ENCODE measurements at places on chromosomes 6 and 20.

GRCh38 chr6:90976341-90976740, 389.5 kb upstream of the MAP3K7 start:
- DNase-seq = no peak

DNA sequence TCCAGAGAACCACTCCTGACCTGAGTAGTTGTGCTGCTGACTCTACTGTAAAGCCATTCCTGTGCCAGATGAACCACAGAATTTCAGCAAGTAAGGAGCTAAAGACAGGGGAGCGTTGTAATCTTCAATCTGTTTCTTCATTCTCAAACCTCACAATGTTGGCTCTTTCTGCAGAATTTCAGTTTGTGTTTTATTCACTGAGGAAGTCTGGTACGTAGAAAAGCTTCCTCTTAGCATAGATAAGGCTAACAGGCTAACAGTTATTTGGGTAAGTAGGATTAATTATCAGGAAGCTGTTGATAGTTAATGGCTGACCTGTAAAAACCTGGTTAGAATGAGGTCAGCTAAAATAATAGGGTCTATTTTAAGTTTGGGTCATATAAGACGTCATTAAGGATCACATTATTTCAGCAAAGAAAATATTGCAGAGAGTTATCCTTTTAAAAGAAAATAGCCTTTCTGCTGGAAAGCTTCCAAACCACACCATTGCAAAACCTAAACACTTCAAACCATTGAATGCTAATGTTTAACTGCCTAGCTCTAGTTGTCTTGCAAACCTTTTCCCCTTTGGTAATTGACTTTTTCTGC, 14.1 kb upstream of the TENT5A start:
- peak; percentile 40 for DNase-seq

DNA sequence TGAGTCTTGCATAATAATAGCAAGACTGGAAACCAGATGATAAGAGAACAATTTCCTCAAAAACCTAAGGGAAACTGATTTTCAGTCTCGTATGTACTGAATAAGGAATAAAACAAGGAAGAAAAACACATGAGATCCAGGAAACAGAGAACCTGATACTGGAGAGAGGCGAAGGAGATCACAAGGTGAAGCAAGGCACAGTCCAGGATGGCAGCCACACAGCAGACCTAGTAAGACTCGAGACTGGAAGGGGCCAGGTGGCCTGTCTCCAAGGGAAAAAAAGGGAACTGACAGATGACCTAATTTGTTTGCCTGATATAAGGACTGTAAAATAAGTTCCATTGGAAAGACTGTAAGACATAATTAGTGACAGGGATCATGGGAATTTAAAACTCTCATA, 71.1 kb downstream of the TASP1 start:
- DNase-seq = no peak

DNA sequence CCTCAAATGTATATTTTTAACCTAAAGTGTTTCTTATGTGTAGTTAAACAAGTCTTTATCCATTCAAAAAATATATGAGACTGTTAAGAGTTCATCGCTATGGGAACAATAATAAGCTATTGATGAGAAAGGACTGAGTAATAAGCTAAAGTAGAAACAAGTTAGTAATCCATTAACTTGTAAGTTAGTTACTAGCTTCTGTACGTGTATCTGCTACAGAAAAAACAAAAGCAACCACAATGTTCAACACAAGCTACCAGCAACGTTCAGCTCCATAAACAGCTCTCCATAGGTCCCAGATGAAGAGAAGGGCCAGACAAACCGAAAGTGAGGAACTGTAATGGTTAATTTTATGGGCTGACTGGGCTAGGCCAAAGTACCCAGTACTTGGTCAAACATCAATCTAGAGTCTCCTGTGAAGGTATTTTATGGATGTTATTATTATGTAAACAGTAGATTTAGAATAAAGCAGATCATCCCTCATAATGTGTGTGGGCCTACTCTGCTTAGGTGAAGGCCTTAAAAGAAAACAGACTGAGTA, 33.8 kb upstream of the FAM135A start:
- DNase-seq = no peak

GRCh38 chr6:17719323-17720041, 12.8 kb upstream of the NUP153 start:
- DNase-seq = peak; percentile 48

DNA sequence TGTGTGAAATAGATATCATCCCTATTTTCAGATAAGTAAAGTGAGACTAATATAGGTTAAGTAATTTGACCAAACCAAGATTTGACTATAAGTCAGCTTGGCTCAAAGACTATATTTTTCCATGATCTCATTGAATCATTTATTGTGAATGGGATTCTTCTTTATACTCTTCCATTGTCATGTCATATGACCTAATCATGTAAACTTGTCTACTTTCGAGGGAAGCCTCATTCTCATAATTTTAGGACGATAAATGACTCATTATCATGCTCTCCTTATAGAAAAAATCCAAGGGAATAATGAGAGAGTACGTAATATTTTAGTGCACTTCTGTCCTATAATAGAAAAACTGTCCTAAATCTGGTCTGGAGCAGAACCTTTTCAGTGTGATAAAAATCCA, 40.9 kb upstream of the CCN6 start:
- DNase-seq = no peak

- no peak for DNase-seq
Observed at GRCh38 chr6:109945091-109945490, 33.0 kb upstream of the GPR6 start.

DNA sequence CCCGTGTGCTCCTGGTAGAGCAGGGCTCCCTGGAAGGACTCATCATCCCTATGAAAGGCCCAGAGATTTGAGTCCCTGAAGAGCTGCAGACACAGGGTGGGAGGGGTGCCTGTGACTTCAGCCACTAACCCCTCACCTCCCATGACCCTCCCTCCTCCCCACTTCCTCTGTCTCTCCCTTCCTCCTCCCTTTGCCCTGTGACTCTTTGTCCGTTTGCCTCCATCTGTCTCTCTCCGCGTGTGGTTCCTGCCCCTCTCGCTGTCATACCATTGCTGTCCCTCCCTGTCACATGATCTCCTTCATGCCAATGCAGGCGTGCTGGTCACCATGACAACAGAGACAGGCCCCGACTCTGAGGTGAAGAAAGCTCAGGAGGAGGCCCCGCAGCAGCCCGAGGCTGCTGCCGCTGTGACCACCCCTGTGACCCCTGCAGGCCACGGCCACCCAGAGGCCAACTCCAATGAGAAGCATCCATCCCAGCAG, 19.0 kb downstream of the EPB41L1 start:
- no peak for DNase-seq

DNA sequence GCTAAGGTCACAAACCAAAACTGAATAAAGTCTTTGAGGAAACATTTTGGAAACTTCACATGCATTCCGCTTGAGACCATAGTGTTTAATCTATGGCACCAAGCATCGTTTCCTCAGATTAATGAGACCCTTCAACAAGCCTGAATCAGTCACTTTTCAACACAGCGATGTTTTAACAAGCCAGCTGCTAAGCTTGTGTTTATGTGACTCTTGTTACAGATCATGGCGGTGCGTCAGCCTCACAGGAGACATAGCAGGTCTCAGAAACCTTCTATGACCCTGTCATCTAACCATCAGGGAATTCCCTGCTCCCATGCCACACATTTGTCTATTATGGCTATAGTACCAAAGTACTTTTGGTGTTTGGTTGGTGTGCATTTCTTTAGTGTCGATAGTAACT, 57.2 kb downstream of the MTFR2 start:
- DNase-seq = no peak

- DNase-seq = no peak
Observed at GRCh38 chr20:62376112-62377063, 9.3 kb upstream of the LAMA5 start.

- peak; percentile 25 for DNase-seq
Observed at GRCh38 chr6:169345146-169345545, 91.5 kb upstream of the THBS2 start.
